ENCODE measurements at places on chromosomes 16 and 17. TPM values are rescaled to one million over a fixed set of nuclear protein-coding genes. Genes with fewer than 3 reads are reported as not detected.
A peak's percentile ranks its signal among the peaks of the same experiment; 100 is the strongest.

HYDIN gene
- not detected for total RNA-seq

DNA sequence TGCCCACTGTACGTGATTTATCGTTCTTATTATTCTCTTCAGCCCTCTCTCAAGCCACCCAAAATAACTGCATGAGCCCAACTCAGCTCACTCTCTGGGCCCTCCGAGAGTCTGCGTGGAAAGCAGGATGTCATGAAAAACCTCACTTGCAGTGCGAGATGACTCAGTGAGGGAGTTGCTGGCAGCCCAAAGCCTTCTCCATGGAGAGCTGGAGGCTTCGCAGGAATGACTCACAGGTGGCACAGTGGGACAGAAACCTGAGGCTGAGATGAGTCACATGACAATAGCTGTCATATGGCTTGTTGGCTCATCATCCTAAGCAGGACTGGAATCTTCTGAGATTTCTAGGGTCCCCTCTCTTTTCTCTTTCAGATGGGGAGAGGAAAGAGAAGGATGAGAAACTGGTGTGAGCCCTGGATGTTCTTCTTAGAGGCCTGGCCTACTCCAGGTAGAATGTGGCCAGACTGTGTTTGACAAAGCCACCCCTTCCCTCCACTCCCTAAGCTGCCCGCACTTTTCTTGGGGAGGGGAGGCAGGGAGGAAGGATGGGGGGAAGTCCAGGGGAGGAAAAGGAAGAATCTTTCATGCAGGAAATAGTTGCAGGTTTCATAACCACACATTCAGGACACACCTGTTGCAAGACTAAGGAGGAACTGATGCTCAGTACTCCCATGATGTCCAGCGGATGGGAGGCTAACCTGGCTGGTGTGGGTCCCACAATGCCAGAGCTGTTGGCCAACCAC lies 160.6 kb upstream of the RPL38 start:
- DNase-seq, result no peak

DNA sequence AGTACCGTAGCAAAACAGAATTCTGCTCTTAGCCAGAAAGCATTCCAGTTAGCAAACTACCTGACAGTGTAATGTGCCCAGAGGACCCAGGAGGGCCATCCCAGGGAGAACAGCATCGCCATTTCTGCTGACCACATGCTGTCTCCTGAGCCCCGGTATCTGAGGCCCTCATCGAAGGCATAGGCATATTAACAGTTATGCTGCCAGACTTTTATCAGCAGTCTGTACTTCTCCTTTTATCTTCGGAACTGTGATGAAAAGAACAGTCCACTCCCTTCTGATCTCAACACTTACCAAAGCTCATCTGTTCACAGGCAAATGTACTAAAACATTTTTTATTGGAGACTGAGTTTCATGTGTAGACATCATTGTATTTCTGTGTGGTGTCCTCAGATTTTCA lies 236.4 kb downstream of the PRKCA start:
- DNase-seq, result no peak

DNA sequence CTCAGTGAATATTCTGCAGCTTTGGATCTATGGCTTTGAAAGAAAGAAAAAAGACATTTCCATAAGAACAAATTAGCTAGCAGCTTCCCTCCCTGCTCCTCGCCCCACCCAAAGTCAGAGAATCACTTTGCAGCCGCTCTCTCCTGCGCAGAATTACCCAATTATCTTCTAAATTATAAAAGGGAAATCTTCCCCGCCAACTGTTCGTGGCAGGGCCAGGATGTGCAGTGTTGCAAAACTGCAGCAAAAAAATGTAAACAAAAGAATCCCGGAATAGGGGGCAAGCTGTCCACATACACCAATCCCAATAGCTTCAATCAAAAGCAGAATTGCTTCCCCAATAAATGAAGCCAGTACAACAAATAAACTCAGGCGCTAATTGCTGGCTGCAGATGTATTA lies 510.6 kb downstream of the RBFOX1 start:
- no peak for DNase-seq

CDK3 gene
- total RNA-seq, result 9.6 TPM

DNA sequence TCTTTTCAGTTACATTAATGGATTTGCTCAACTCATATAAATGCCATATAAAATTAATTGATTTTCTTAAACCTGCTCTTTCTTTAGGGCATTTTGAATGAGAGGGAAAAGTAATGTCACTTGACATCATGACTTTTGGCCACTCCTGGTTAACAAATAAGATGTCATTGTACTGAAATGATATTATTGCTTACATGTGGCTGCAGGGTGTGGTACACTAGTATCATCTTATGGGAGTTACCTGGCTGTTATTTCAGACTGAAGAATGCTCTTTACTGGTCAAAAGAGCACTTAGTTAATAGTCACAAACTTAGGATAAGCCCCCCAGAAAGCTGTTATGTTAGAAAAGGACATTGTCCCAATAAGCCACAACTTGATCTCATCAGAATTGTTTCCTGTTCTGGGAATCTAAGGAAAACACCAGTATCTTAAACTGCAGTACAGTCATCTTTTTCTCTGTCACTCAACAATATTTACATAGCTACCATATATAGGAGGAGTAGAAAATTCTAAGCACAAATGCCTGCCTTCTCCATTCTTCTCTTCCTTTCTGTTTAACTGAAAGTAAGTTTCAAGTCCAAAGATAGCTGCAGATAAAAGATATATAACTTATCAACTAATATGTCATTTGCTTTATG lies 53.9 kb upstream of the MRC2 start:
- no peak for DNase-seq

GRCh38 chr16:87457709-87458423 lies 35.0 kb downstream of the ZCCHC14 start:
- DNase-seq, result no peak

SCARF1 gene
- 0.64 TPM for total RNA-seq

- no peak for DNase-seq
Observed at GRCh38 chr17:55852734-55853133, 101.9 kb downstream of the PCTP start.

DNA sequence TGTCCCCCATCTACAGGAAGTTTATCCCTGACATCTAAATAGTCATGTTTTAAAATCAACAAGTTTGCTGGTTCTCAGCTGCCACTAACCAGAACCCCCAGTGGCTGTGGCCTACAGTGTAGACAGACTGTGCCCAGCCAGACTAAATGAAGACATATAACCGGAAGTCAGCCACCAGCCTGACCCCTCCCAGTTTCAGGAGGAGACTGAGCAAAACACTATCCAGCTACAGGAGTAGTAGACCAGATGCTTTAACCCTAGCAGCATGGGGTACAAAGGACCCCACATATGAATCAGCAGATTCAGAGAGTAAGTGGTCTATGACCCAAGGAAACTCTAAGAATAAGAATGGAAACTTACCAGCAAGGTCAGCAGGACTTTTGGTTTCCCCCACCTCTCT lies 83.4 kb downstream of the HIC1 start:
- no peak for DNase-seq

OR1A1 gene
- not detected for total RNA-seq

- no peak for DNase-seq
Observed at GRCh38 chr16:69709456-69710084, 16.8 kb downstream of the NQO1 start.

DNA sequence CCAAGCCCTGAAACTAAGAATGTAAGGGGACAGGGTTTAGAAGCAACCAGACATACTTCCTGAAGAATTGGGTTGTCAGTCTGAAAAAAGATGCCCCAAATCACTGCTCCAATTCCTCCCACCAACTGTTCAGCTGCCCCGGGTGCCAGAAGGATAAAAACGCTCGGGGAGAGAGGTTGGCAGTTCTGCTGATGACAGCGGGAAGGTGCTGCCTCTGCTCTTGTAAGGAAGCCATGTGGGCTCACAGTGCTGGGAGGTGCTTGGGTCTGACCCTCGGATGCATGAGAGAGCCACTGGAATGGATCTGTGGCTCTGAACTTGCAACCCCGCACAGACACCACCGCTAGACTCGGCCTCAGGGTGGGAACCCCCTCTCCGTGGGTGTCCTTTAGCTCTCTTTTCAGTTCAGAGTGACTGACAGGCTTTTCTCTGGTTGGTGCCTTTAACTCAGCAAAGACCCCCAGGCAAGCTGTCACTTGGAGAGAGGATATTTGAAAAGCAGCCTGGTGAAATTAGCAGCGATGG lies 364.8 kb upstream of the RBFOX1 start:
- no peak for DNase-seq

CHAD gene
- total RNA-seq, result not detected

DNA sequence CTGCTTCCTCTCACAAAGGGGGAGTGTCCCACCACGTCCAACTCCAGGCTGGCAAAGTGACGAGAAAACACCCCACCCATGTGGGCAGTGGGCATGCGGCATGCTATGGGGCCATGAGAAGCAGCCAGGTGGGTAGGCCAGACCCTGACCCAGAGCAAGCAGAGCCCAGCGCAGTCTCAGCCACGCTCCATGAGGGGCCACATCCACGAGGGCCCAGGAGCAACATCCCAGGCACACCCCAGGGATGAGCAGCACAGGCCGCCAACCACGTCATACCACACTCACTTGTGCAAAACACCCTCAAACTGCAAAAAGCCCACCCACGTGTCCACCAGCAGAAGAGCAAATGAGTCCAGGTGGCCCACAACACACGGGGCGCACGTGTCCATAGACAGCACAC lies 117.0 kb downstream of the ZNF778 start:
- no peak for DNase-seq

DNA sequence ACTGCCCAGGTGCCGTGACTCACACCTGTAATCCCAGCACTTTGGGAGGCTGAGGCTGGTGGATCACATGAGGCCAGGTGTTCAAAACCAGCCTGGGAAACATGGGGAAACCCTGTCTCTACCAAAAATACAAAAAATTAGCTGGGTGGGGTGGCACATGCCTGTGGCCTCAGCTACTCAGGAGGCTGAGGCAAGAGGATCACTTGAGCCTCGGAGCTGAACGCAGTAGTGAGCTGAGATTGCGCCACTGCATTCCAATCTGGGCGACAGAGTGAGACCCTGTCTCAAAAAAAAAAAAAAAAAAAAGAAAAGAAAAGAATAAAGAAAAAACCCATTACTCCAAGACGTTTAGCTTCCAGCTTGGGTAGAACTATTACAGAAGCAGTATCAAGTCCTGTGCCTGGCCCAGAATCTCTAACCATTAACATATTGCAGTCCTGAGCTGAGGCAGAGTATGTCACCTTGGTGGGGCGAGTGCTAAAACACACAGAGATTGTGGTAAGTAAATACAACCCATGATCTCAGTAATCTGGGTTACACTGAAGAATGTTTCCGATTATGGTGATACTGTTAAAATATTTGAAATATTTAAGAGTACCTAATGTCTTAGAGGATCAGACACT lies 23.2 kb upstream of the CFAP20 start:
- DNase-seq, result no peak

- DNase-seq, result no peak
Observed at GRCh38 chr17:48719642-48720265, 2.6 kb downstream of the PRAC1 start.

DNA sequence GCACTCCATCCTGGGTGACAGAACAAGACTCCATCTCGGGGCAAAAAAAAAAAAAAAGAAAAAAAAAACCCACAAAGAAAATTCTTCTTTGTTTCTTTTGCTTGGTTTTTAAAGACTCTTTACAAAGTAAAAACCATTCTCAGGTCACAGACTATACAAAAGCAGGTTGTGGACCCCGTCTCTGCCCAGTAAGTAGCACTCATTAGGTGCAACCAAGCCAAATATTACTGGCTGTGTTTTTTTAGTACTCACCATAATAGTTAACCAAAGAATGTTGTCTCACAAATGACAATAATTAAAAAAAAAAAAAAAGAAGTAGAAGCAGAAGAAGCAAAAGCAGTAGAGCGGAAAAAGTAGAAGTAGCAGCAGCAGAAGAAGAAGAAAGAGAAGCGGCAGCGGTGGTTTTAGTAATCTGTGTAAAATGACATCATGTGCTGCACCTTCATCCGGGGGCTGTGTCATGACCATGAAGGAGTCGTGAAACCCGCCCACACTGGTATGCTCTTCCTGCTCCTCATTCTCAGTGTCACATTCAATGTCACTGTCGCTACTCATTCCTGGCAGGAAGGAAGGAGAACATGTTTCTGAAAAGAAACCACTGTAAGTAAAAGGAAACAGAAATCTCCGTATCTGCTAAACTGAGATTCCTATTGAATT lies 105.4 kb downstream of the TRIM37 start:
- no peak for DNase-seq

DNA sequence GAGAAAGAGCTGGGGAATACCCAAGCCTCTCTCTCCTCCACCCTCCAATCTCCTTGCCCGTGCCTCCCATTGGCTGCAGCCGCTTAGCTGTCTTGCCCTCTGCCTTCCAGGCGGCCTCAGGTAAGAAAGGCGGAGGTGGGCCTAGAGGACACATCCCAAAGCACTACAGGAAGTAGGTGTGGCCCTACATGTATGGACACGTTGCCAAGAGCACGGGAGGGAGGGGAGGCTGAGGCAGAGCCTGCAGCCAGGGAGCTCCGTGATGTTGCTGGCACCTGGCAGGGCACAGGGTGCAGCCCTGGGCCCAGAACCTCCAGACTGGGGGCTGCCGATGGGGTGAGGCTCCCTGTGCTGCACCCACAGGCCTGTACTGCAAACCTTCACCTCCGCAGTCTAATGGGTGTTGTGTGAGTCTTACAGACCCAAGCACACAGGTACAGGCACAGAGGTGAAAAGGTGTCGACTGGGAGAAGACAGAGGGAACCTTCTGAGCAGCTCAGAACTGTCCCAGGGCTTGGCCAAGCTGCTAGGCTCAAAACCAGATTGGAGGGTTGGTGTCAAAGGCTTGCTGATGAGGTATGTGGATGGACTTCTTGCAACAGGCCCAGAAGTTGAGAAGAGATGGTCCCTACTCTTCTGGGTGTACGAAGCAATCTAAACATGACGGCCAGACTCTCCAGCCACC lies 23.5 kb upstream of the FOXK2 start:
- DNase-seq, result no peak

DNA sequence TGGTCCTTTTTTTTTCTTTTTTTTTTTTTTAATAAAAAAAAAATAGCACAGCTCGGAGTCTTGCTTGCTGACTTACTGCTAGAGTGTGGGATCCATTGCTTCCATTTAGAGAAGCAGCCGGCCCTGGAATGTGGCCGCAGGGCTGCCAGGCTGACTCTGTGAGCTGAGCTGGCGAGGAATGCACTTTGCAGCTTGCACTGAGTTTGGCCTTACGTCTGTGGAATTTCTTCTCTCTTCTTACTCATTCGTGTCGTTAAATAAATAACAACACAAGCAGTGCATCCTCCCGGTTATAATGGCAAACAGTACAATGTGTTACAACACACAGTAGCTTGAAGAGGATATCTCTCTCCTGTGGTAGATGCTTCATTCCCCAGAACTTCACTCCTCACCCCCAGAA lies 69.2 kb downstream of the PRKCB start:
- peak; percentile 88 for DNase-seq

GRCh38 chr16:5505091-5505887 lies 407.7 kb upstream of the EEF2KMT start:
- no peak for DNase-seq

- no peak for DNase-seq
Observed at GRCh38 chr17:47882247-47882646, 13.8 kb upstream of the SP2 start.

DNA sequence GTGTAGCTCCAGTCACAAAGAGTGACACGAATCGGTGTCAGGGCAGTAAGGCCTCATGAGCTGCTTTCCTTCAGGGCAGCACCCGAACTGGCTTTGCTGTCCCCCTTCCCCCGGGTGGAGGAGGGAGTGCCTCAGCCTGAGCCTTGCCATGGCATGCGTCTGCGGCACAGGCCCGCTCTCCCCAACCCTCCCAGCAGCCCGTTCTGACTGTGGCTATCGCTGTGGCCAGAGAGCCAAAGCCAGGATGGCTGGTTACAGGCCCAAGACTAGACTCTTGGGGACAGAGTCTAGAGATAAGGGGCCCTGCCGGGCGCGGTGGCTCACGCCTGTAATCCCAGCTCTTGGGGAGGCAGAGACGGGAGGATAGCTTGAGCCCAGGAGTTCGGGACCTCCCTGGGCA lies 25.9 kb downstream of the CLUH start:
- peak; percentile 82 for DNase-seq

GRCh38 chr17:42117397-42118125 lies 3.6 kb downstream of the KAT2A start:
- no peak for DNase-seq

Data from osteocyte (in vitro differentiated cells).